Ammon's horn (tissue), 1 donor: ENCODE measurements at places on chromosomes 7 and 10.
A peak's percentile ranks its signal among the peaks of the same experiment; 100 is the strongest.

DNA sequence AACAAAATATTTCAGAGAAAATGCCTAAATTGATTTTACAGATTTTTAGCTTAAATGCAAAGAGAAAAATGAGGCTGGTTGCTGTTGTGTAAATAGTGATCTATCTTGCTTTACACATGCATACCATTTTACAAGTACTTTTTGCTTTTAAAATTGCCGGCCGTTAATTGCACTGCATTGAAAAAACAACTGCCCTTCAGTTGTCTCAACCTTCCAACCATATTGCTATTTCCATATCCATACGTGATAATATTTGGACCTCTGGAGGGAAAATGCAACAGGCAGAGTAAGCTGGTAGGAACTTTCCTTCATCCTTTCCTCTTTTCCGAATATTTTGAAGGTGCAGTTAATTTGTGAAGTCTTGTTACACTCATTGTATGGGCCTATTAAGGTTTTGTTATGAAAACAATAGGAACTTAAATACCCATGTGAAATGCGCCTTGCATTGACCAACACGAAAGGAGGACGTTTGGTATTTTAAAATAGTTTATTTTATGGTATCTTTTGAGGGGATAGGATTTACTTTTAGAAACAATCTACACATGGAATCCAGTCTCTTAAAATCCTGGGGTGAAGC lies 11.3 kb downstream of the BMI1 start:
- no peak for DNase-seq

DNA sequence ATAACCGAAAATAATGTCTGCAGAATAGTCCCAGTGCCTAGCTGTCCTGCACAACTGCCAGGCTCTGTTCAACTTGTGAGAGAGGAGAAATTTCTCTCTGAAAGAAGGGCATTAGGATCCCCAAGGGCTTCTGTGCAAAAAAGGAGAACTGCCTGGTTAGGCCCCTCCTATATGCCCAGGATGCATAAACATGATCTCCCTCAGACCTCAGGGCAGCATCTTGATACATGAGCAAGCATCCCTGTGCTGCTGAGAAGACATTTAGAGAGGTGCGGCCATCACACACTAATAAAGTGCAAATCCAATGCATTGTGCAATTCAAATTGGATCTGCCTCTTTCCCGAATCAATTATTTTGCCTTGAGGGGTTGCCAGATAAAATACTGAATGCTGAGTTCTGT lies 553.6 kb downstream of the TNS3 start:
- DNase-seq, result no peak

- DNase-seq, result no peak
Observed at GRCh38 chr7:9958486-9958885, 1015.2 kb upstream of the PHF14 start.

- peak; percentile 95 for DNase-seq
Observed at GRCh38 chr10:80070057-80070456, 8.4 kb upstream of the TMEM254 start.

DNA sequence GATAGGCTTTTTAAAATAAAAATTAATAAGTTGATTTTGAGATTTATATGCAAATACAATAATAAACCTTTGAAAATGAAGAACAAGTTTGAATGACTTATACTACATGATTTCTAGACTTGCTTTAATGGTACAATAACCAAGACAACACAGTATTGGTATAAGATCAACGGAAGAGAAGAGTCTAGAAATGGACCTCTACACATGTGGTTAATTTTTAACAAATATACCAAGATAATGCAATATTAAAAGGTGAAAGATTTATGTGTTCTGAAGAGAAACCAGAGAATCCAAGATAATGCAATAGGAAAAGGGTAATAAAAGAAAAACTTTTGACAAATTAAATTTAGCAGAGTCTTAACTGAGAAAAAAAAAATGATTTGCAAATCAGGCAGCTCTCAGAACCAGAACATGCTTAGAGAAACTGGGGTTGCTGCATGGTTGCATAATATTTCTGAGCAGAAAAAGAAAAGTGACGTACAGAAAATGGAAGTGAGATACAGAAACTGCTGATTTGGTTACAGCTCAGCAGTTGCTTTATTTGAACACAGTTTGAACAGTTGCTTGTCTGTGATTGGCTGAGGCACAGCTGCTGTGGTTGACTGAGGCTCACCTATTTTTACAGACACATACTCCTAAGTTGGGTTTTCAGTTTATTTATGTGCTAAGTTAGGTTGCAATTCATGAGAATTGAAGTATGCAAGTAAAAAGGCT lies 365.9 kb downstream of the CRPPA start:
- peak; percentile 9 for DNase-seq

DNA sequence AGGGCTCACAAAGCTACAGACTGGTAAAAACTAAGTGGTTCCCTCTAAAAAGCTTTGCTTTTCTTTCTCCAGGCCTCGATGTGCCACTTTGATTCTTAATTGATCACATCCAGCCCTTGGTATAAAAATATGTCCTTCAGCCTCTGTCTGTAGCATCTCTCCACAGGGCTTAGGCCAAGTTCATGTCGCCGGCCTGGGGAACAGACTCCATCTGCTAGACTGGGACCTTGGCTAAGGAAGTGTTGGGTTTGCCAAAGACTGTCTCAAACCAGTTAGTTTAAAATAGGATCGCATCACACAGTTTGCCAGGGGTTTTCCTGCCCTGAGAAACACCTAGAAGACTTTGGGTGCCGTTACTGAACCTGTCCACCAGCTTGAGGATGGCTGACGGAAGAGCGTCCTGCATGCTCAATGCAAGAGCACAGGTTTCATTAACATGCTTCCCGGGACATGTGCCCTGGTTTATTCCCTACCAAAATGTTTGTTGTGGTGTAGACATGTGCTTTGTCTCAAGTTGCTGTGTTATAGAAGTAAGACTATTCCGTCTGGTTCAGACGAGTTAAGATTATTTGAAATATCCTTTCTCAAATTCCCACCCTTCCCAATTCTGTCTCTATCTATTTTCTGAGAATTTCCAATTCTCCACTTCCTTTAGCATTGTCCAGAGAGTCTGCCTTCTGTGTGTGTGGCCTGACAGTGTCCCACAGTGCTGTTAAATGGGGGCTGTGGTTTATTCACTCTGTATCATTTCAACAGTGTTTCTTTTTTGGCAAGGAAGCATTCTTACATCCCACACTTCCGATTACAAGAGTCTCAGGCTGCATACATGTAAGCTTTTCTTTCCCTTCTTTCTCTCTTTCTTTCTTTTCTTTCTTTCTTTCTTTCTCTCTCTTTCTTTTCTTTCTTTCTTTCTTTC lies 334.7 kb downstream of the INHBA start:
- no peak for DNase-seq

- no peak for DNase-seq
Observed at GRCh38 chr10:46233181-46233580, 53.6 kb upstream of the ANTXRL start.

- peak; percentile 31 for DNase-seq
Observed at GRCh38 chr7:80288175-80289122, 153.8 kb downstream of the GNAI1 start.

DNA sequence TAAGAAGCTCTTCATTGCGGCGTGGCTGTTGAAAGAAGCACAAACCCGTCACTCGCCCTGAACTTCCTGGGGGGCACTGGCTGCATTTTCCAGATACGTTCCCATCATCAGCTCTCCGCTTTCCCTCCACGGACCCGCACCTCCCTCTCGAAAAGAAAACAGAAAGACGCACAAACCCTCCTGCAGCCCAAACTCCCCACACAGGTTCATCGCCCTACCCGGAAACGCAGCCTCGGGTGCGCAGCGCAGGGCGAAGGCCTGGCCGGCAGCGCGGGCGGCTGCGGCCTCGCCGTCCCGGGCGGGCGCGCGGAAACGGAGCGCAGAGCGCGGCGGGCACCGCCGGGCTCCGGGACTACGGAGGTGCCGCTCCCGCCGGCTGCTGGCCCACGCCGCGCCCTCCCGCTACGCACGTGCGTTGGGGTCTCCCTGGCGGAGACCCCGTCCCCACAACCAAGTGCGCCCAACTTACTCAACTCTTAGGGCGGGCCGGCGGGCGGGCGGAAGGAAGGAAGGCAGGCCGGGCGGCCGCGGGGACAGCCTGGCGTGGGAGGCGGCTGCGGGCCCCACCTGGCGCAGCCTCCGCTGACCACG lies 822 bp downstream of the ZNF800 start:
- DNase-seq, result peak; percentile 7

- no peak for DNase-seq
Observed at GRCh38 chr7:138926241-138926612, 55.0 kb downstream of the KIAA1549 start.

- no peak for DNase-seq
Observed at GRCh38 chr7:32222251-32222900, 152.2 kb upstream of the PDE1C start.

DNA sequence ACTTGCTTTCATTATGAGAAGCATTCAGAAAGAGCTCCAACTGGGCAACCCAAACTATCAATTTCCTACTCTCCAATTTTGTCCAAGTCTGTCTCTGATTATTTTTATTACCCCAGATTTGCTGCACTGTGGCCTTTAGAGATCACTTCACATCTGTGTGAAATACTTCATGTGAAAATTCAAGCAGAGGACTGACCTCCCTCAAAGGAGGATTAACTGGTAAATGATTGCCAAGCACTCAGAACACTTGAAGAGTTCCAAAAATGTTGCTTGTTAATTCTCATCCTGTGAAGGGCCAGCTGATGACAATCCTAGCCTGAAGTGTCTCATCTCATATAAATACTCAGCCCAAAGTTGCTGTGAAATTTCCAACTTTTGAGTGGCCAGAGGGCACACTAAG lies 182.8 kb upstream of the DGKB start:
- no peak for DNase-seq

- peak; percentile 25 for DNase-seq
Observed at GRCh38 chr7:24477398-24478136, 95.7 kb upstream of the PALS2 start.
